ENCODE measurements at places on chromosomes 2 and 18.

DNA sequence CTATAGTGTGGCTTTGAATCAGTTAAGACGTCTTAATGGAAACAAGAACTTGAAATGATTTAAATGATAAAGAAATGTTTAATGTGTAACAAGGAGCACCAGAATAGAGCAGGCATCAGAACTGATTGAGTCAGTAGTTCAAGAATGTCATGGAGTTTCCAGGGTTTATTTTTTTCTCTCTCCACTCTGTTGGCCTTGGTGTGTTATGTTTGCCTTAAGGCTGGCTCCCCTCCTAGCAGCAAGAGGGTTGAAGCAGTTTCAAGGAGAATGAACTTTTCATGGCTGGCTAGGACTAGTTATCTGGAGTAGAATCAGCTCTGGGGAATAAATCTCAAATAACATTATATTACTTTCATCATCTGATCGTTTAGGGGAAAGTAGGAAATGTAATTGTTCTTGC, 13.4 kb upstream of the GLS start:
- DNase-seq: no peak

DNA sequence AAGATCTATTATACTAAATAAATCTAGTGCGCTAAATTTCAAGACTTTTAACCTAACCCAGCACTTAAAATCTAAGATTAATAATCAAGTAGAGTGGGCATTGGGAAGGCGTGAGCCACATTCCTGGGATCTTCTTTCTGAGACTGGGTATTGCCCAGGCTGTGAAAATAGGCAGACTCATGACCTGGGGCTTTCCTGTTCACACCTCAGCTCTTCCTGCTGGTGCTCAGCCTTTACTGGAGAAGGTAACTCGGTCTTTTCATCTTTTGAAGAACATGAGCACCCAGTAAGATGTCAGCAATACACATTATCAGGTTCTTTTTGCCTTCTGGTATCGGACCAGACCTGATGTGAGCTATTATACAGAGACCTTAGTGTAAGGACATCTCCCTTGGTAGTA, 500.5 kb downstream of the PLCL1 start:
- no peak for DNase-seq

DNA sequence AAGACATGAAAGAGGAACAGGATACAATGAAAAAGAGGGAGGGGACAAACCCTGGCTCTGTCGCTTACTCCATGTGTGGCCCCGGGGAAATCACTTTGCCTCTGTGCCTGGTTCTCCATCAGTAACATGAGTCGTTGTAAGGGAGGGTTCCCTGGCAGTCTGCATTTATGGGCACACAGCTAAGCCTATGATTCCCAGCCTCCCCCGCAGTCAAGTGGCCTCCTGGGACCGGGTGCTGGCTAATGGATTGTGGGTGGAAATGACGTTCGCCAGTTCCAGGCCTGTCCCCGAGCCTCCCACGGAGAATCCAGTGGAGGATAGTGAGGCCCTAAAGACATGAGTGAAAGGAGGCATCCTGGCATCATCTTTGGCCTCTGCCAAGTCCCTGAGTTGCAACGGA, 42.7 kb downstream of the SFXN5 start:
- no peak for DNase-seq

GRCh38 chr2:191155608-191156071, 4.8 kb upstream of the STAT4 start:
- no peak for DNase-seq

DNA sequence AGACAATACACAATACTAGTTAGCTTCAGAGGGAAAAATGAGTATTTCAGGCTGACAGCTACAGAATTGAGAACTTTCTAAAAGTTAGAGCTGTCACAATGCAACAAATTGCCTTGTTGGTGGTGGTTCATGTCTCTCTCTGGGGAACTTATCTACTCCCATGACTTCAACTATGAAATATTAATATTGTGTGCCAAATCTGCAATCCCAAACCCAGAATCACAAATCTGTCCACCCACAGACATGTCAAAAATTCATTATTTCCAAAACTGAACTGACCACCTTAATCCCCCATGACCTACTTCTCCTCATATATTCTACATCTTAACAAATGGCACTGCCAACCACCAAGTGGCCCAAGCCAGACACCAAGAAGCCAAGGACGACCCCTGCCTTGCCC, 143.5 kb downstream of the TCF4 start:
- DNase-seq: no peak

- no peak for DNase-seq
Measured at GRCh38 chr2:239526666-239527415, 126.0 kb upstream of the HDAC4 start.

DNA sequence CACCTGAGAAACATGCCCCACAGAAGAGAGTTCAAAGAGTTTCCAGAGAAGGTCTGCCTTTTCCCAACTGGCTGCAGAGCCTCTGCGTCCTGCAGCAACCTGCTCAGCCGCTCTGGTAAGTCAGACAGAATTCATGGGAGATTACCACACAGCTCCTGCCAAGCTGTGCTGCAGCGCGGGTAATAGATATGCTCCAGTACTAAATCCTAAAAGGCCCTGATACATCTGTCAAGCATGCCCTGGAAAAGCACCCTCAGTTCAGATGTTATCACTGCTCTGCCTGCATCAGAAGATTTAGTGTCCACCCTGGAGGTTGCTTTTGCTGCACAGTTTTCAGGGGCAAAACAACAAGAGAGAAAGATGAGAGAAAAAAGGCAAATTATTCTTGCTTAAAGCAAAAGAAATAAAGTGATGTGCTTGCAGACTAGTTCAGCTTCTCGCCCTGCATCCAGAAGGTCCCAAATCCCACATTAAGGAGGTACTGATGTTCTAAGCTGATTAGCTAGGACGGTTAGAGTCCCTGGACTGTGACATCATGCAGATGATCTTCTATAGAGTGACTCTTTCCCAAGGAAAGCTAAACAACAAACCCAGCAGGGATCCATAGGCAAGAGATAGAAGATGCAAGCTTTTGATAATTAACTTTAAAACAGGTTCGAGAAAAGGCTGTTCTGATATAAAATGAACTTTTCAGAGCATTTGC, 488.6 kb downstream of the BCL11A start:
- DNase-seq: no peak

DNA sequence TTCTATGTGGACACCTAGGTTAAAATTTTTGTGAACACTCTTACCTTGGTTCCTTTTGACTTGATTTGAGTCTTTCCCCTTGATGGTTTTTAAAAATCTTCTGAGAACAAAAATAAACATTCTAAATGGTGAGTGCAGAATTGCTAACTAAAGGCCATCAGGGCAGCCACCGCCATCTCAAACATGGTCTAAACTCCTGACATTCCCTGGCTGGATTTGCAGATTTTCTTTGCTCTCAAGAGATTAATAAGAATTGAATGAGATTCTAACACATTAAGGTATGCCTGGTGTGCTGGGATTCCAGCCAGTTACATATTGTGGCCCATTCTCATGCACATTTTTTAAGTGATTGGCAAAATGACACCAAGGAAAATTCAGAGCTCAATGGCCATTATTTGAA, 17.2 kb upstream of the CTDP1 start:
- DNase-seq: no peak

DNA sequence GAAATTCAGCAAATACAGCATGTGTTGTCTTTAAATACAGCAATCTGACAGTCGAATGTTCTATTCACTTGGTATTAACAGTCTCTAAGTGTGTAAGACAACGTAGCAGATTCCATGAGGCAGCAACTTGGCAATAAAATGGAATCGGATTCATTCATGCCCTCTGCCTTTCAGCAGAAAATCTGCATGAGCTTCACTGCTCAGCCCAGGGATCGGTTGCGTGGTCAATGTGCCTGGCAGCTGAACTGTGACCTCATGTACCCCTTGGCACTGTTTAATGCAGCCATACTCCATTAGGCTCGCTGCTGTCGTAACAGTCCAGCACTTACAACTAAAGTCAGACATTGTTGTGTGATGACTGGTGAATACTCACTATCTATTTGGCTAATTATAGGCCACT, 17.7 kb upstream of the RGPD4 start:
- DNase-seq: no peak

DNA sequence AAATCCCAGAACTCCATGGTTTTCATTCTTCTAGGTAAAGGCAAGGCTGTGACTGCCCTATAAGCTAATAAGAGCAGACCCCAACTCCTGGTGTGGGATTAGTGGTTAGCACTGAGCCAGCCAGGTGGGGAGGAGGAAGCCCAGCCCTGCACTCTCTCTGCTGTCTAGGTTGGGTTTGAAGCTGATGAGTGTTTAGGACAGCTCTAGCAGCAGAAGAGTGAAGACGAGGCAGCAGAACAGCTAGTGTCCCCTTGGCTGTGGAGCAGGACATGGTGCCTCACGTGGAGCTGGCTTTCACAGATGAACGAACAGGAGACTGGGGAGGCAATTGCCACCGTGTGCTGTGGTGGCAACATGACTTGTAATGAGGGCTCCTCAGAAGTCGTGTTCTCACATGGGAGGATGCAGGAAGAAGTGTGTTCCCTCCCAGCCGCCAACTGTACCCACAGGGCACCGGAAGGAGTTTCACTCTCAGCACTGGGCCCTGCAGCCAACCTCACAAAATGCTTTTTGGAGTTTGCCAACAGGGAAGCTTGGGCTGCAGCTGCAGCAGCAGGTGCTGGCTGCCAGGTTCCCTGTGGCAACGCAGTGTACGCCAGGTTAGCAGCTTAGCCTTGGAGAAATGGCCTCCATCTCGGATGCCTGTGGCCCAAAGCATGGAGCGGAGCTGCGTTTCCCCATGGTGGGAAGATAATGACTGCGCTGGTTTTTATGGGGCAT, 328.2 kb downstream of the SETBP1 start:
- DNase-seq: no peak

GRCh38 chr2:237201461-237202287, 116.0 kb downstream of the COPS8 start:
- DNase-seq: no peak

DNA sequence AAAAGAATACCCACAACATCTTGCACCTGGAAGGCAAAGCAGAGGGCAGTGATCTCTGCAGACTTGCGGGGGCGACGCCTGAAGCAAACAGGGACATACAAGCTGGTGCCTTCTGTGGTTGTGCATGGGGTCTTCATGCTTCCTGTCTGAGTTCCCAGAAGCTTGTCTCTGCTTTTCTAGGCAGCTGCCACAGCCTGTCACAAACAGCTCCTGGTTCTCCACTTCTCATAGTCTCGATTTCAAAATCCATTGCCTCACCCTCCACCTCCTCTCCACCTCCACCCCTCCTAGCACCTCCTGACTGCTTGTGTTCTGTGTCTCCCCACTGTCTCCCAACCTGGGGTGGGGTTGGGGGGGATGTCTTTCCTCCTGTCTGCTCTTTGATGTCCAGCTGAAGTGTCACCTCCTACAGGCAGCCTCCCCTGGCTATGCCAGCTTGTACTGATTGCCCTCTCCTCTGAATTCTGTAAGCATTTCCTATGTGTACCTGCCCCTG, 1.7 kb upstream of the PROC start:
- DNase-seq: no peak

- DNase-seq: no peak
Measured at GRCh38 chr18:13809043-13809430, 14.9 kb upstream of the MC5R start.

DNA sequence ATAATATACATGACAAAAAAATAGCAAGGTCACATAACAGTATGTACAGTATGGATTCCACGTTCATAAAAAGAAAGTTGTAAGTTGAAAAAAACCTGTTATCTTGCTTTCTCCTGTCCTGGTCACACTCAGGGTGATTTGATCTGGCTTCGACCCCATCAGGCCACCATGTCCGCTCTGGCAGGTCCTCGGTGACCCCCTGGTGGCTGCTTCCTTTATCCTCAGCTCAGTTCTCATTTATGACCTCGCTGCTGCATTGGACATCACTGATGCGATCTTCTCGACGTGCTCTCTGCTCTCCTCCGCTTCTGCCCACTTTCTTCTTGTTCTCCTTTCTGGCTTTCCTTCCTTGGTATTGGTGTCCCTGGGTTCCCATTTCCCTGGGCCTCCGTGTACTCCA, 29.7 kb downstream of the DGKD start:
- no peak for DNase-seq

- no peak for DNase-seq
Measured at GRCh38 chr18:63368611-63369010, 1.6 kb upstream of the KDSR start.

- peak; percentile 60 for DNase-seq
Measured at GRCh38 chr2:238256594-238257104, 16.8 kb upstream of the HES6 start.

- no peak for DNase-seq
Measured at GRCh38 chr18:45820106-45820745, 5.2 kb upstream of the SIGLEC15 start.

DNA sequence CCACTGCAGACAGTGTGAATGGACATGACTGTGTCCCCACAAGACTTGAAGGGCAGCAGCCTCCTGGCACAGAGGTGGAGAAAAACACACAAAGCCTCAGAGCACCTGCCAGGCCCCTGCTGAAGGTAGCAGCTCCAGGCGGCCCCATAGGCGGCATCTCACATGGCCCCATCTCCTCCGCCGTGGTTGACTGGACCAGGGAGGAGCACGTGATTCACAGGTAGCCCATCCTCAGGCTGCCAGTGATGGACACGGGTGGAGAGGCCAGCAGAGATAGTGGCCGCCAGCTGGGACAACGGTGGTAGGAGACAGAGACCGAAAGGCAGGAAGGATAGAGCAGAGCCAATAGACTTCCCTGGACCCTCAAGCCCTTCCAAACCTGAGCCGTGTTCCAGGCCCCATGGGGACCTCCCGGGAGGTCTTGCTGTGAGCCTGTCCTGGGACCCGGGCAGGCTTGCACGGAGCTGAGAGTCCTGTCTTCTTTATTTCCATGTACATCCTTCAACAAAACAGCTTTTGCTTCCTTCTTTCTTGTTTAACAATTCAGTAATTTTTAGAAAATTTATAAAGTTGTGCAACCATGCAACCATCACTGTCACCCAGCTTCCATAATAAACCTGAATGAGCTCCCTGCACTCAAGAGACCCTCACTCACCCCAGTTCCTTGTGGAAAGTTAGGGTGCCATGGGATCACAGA, 26.9 kb downstream of the GPR55 start:
- DNase-seq: no peak

GRCh38 chr18:48376406-48376805, 32.8 kb downstream of the ZBTB7C start:
- DNase-seq: no peak

DNA sequence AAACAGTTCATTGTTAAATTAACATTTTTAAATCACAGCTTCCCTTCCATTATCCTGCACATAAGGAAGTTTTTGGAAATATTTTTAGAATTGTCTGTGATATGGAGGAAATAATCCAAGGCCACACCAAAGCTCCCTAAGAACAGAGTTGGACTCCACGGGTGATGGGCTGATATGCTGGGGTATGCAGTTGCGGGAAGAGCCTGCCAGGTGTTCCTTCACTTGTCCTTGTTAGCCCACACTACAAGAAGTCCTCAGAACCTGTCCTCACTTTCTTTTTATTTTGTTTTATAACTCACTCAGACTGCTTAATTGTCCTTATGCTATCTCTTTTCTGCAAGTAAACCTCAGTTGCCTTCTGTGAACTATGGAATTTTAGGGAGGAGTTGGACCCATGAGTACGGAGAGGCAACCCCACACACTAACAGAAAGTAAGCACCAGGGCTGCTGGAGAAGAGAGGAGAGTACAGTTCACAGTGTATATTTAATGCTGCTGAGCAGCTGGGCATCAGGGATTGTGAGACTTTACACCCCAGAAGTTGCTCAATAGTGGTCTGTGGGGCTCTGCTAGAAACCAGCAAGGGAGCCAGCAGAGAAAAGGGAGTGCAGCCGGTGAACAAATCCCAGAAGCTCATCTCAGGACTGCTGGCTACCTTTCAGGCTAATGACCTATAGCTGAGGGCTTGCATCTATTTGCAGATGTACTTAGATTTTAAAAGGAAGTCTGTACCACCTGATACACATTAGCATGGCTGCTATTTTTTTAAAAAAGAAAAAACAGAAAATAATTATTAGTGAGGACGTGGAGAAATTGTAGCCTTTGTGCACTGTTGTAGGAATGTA, 280.1 kb upstream of the STON1 start:
- no peak for DNase-seq
